ENCODE measurements at places on chromosomes 6 and 20.

DNA sequence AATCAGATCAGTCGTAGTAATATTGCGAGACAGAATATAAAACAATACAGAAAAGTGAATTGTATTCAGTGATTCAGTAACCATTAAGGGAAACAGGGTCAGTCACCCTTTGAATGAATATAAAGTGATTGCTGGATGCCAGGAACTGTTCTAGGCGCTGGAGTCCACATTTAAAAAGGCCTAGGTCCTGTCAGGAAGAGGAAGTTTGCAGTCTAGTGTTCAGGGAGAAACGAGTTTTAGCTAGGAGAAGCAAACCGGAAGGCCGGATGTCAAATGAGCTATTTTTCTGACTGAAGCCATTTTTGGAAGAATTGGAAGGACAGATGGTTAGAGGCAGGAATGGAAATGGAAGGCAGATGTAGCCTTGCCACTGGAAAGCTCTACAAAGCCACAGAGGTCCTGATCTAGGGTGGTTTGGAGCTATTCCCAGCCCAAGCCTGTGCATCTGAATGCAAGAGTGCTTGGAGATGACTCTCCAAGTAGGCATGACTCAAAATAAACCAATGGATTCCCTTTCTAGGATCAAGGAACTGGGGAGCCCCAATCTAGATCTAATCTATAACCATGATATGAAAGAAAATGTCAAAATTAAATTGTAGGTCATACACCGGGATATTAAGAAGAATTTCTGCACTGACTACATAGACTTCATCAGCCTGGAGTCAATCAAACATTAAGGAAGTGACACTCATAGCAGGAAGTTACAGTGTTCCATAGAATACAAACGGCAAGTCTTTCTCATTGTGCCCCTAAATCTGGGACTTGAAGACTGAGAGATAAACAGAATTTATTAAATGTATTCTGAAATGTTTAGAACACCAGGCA is 36.8 kb upstream of the CDKAL1 start:
- no peak for DNase-seq

DNA sequence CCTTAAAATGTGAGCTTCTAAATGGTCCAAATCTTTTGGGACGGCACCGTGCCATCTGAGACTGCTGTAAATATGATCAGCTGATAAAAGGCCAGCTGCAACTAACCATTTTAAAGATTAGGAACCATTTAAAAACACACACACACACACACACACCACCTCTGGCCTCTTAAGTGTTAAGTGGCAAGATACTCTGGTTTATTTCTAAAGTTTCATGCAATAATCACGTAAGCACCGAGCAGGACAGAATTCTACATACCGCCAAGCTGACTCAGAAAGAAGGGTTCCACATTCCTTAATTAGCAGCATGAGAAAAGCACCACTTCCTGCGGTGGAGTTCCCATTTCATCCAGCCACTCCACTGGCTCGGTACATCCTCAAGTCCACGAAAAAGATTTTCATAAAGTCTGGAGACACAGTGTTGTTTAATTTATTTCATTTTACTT is 17.8 kb upstream of the ZNF217 start:
- no peak for DNase-seq

DNA sequence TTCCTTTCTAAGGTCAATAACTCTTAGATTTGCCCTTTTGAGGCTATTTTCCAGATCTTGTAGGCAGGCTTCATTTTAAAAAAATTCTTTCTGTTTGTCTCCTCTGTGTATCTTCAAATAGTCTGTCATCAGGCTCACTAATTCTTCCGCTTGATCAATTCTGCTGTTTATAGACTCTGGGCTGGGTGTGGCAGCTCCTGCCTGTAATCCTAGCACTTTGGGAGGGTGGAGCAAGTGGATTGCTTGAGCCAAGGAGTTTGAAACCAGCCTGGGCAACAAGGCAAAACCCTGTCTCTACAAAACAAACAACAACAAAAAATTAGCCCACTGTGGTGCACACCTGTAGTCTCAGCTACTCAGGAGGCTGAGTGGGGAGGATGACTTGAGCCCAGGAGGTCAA is 40.0 kb upstream of the SCP2D1 start:
- no peak for DNase-seq

DNA sequence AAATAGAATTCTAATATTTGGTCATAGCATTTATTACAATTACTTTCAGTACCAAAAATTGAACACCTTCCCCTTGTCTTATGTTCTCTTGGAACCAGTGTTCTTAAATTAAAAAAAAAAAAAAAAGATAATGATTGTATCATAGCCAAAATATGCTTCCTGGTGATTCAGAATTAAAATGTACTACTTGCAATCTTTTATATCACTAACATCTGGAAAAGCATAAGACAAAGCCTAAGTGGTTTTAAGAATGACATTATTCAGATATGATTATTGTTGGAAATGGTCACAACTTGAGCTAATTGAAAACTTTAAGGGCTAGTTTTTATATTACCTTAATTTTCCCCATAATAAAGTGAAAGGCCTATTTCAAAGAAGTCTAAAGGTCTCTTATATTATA is 493.3 kb upstream of the MARCKS start:
- no peak for DNase-seq

GRCh38 chr6:156840136-156840535 is 63.0 kb downstream of the ARID1B start:
- DNase-seq = no peak

GRCh38 chr6:132316970-132317369 is 84.3 kb downstream of the MOXD1 start:
- no peak for DNase-seq

- DNase-seq = no peak
Measured at GRCh38 chr6:123480986-123481385, 155.8 kb downstream of the TRDN start.

- no peak for DNase-seq
Measured at GRCh38 chr20:4788314-4788713, 66.6 kb downstream of the PRND start.

GRCh38 chr6:13517116-13517515 is 29.7 kb upstream of the GFOD1 start:
- DNase-seq = no peak

DNA sequence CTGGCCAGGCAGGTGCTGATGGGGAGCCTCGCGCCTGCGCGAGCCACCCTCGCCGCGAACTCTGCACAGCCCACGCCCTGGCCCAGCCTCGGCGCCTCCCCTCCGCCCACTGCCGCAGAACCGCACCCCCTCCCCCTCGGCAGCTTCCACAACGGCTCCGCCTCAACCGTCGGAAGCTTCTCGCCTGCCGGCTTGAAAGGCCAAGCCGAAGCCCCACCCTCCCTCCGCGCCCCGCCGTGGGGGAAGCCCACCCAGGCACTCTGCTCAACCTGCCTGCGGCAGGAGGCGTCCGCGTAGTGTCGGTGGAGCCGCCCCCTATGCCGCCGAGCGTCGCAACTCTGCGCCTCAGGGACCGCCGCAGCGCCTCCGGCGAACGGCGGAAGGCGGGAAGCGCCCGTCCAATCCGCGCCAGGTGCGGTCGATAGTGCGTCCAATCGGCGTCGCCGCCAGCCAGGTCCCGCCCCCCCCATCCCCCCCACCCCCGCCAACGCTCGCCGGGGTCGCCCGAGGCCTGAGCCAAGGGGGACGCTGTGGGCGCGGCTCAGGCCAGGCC is at the start of gene SYCP2:
TSS of gene SYCP2 (minus strand) at position 342 of the 553 bp plus-strand sequence. CDS start 11,224 bp downstream, outside the sequence.
- DNase-seq = no peak

GRCh38 chr20:11159728-11160127 is 485.9 kb upstream of the JAG1 start:
- no peak for DNase-seq

DNA sequence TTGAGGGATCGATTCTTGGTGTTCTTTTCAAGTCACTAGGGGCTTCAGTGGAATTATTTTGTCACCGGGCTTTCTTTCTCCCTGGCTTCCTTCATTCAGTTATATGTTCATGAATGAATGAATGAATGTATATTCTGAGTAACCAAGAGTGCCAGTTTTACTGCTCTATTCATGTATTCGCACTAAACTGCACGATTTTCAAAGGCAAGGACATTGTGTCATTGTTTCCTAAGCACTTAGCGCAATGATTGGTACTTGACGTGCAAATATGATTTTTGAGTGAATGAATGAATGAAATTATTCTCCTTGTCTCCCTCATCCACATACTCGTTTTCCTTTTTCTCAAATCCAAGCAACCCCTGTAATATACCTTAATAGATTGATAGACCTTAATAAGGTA is 822 bp downstream of the AFG1L start:
- no peak for DNase-seq

- no peak for DNase-seq
Measured at GRCh38 chr6:7087491-7087979, 20.2 kb upstream of the RREB1 start.

- no peak for DNase-seq
Measured at GRCh38 chr6:145213614-145214013, 521.7 kb downstream of the EPM2A start.

GRCh38 chr6:31453259-31453658 is 44.7 kb upstream of the MICB start:
- DNase-seq = no peak

DNA sequence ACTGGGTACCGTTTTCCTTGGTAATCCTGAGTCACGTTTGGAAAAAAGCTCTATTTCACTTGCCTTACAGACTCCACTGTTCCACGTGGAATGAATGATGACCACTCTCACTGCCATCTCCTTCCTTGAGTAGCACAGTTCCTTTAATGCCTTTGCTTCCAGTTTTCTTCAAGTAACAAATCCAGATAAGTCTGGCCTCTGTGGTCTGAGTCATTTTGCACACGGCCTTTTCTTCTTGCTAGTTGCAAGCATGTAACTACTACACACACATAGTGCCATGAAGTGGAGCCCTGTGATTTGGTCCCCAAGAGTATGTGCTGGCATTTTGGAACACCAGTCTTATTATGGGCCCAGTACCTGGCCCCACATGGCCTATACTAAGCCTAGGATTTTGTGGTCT is 182.8 kb downstream of the SASH1 start:
- no peak for DNase-seq

DNA sequence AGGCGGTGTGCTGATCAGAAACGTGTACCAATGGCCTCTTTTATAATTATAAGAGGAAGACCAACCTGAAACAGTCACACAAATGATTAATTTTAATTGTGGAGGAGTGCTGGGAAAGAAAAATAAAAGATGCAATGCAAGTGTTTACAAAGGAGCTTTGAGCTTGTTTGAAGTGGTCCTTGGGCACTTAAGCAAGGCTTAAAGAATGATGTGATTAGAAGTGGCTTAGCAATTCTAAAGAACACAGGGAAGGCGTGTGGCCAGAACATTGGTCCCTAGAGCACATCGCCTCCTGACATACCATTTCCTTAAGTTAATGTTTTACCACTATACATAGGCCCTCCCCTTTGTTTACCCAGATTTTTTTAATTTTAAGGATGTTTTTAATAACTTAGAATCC is 26.1 kb downstream of the PTPN1 start:
- no peak for DNase-seq

GRCh38 chr6:133977983-133978895 is 25.2 kb downstream of the TBPL1 start:
- DNase-seq = no peak

- DNase-seq = no peak
Measured at GRCh38 chr6:19557191-19557590, 280.0 kb upstream of the ID4 start.

GRCh38 chr6:36688063-36688738 is 9.4 kb upstream of the RAB44 start:
- DNase-seq = no peak

DNA sequence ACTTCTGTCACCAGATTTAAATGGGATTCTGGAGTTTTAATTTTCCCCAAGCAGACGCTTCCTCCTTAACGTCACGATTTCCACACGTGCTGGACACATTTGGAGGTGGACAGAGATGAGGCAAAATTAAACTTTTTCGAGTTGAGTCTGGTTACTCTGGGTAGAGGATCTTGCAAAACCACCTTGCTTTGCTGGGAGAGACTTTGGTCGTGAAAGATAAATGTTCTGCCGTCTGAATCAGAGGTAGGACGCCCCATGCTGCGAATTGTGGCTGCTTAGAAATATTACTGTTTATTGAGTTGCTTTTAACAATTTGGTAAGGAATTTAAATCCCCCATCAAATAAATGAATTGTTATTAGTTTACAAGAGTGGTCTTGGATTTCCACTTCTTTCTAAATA is 46.8 kb downstream of the CTCFL start:
- no peak for DNase-seq

- DNase-seq = no peak
Measured at GRCh38 chr6:163750431-163751031, 336.0 kb downstream of the QKI start.

DNA sequence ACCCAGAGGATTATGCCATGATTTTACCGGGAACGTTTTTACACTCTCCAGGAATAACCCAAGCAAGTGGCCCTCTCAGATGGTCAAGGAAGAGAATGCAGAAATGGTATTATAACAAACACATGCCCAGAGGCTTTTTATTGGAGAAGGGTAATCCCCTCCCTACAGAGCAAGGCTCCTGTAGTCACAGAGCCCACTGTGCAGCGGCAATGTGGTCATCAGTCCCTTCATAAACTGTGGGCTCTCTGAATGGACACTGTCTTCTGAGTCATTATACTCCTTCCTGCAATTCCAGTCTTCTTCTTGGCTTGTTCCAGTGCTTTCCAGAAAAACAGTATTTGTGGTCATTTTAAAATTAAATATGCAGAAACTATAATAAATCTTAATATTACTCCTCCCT is 74.7 kb downstream of the LAMA4 start:
- DNase-seq = no peak

- no peak for DNase-seq
Measured at GRCh38 chr20:17560344-17561074, 9.4 kb upstream of the DSTN start.

DNA sequence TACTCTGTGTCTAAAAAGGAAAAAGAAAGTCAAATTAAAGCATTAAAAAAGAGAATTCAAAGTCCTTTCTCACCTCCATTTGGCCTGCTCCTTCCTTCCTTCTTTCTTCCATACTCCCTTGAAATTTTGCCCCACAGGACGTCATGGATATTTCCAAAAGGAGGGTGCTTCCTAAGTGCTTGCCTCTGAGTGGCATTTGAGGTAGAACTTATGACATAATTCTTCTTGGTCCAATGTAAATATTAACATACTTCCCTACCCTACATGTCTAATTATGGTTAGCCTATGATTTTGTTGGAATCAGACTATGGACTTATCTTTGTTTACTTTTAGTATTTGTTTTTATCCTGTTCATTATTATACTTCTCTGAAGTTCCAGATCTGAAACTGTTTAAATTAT is 132.3 kb downstream of the PFDN4 start:
- no peak for DNase-seq

DNA sequence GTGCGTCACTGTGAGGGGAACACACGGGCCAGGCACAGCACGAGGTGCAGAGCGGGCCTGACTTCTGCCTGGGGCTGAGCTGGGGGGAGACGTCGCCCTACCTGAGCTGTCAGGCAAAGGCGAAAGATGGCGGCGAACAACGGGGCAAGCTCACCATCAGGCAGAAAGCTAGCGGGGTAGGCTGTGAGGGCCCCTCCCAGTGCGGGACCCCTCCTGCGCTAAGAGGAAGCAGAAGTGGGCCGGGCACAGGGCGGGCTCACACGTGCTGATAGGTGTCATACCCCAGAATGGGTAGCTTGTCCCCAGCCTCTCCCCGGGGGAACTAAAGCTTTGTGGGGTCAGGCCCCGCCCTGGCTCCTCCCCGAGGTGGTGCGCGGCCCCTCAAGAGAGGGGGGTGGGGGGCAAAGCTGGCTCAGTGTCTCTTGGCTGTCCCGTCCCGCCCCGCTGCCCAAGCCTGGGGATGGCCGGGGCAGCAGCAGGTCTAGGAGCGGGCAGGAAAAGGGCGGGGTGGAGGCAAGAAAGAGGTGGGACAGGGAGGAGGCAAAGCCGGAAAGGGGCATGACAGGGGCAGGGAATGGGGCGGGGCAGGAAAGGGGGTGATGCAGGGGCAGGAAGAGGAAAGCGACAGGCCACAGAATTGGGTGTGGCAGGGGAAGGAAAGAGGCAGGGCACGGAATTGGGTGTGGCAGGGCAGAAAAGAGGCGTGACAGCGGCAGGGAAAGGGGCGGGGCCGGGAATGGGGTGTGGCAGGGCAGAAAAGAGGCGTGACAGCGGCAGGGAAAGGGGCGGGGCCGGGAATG is 14.7 kb downstream of the UCKL1 start:
- no peak for DNase-seq

All from cortex of kidney (tissue), 1 donor.